ENCODE measurements at places on chromosomes 3 and 15. TPM values are rescaled to one million over a fixed set of nuclear protein-coding genes. Genes with fewer than 3 reads are reported as not detected.

Gene LPP
- polyA plus RNA-seq, result 61.7 TPM

Gene CA12
- polyA plus RNA-seq, result 40.9 TPM

Gene THRB
- polyA plus RNA-seq, result 3.3 TPM

Gene FRMD5
- polyA plus RNA-seq, result 0.35 TPM

Gene TGM5
- polyA plus RNA-seq, result not detected

Gene KBTBD13
- not detected for polyA plus RNA-seq

Gene AMT
- polyA plus RNA-seq, result 1.7 TPM

Gene CPN2
- polyA plus RNA-seq, result not detected

Gene MEIS2
- polyA plus RNA-seq, result 26.2 TPM

Gene HTR3E
- polyA plus RNA-seq, result not detected

Gene HRH1
- polyA plus RNA-seq, result 8.1 TPM

Gene RGMA
- 0.65 TPM for polyA plus RNA-seq

Gene GUCA1C
- polyA plus RNA-seq, result not detected

Gene LDHAL6B
- polyA plus RNA-seq, result 0.25 TPM

DNA sequence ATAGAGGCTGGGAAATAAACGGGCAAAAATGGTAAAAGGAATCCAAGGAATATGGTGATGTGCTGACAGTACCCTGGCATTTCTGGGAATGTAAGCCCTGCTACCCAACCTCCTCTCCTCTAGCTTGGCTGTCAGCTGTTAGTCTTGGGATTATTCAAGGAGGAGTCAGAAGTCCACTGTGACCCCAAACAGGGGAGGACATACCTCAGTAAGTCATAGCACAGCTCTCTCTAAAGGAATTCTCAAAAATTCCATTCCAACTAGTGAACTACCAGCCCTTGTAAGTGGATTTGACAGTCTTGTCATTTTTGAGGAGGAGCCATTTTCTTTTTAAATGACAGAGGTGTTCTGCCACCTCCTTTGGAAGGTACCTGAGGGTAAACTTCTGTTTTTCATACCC is 207.5 kb downstream of the PDCD6IP start:
- peak; percentile 82 for DNase-seq

DNA sequence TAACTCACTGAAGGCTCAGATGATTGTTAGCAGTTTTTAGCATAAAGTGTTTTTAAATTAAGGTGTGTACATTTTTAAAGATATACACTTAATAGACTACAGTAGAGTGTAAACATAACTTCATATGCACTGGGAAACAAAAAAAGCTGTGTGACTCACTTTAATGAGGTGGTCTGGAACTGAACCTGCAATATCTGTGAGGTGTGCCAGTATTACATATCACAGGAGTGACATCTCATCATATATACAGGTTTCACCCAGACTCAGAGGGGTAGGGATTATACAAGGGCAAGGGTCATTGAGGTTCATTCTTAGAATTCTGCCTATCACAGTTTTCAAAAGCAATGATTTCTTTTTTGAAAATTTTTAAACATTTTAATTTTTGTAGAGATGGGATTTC is 7.3 kb upstream of the SNRK start:
- DNase-seq, result no peak

DNA sequence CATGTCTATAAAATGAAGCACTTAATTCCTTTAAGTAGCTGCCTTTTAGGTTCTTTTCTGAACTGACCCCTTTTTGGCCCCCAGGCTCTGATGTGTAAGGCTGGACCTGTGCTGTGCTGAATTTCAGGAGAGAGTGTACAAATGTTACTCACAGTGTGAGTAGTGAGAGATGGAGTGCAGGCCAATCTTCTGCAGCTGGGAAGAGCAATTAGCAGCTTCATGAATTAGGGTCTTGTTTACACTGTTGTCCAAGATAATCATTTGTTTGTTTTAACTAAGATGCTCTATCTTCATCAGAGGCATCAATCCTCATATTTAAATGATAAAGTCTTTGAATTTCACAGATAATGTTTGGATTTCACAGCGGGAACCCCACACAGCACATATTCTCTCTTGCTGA is 19.4 kb downstream of the ARPP21 start:
- no peak for DNase-seq

GRCh38 chr3:41026394-41027177 is 172.7 kb upstream of the CTNNB1 start:
- DNase-seq, result peak; percentile 69

DNA sequence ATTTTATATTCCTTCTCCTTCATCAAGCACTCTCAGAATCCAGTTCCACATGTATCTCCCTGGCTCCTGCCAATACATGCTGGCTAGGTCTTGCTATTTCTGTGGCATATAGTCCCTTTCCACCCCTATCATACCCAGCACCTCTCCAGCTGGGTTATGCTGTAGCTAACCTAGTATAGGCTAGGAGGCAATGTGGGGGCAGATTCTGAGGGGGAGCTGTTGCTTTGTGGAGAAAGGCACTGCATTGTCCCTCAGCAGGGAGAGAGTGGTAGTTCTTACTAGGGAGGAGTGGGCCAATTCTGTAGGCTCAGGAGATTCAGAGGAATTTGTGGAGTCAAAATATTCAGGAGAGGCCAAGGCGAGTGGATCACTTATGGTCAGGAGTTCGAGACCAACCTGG is 39.4 kb upstream of the UBL7 start:
- DNase-seq, result no peak

- DNase-seq, result no peak
These were observed 167.5 kb upstream of the HES1 start for GRCh38 chr3:193968380-193968974.

DNA sequence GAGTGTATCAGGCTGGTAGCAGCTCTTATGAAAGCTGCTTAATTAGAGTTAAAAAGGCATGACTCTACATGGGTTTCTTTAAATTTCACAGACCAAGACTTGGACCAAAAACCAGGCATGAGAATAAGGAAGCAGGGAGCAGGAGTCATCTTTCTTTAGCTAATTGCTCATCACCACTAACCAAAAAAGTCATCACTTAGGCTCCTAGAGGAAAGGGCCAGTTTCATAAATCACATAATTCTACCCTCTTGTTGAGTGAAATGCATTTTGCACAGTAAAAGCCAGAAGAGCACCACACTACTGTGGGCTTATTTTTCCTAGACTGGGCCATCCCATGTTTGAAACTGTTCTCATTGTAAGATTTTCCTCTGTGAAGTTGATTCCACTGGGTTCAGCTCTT is 175.6 kb downstream of the GREM1 start:
- peak; percentile 45 for DNase-seq

GRCh38 chr3:141125351-141125750 is 74.2 kb downstream of the SPSB4 start:
- DNase-seq, result no peak

- DNase-seq, result peak; percentile 92
These were observed 535.1 kb downstream of the NLGN1 start for GRCh38 chr3:173932624-173933023.

DNA sequence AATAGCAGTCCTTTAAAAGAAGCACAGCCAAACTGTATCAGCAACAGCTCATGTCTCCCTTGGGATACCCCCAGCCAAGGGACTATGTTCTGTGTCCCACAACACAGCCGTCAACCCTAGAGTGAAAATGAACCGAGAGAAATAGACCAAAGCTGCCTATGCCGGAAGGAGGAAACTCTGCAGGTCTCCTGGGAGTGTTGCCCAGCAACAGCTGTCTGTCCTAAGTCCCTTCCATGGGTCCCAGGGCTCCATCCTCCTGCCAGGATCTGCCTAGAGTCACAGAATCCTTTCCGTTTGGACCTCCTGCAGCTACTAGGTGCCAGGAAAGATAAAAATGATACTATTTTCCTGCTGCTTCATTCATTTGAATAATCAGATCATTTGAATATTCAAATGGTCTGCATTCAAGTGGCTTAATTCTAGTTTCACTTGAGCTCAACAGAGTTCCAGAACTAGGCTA is 53.1 kb downstream of the TRANK1 start:
- DNase-seq, result no peak

DNA sequence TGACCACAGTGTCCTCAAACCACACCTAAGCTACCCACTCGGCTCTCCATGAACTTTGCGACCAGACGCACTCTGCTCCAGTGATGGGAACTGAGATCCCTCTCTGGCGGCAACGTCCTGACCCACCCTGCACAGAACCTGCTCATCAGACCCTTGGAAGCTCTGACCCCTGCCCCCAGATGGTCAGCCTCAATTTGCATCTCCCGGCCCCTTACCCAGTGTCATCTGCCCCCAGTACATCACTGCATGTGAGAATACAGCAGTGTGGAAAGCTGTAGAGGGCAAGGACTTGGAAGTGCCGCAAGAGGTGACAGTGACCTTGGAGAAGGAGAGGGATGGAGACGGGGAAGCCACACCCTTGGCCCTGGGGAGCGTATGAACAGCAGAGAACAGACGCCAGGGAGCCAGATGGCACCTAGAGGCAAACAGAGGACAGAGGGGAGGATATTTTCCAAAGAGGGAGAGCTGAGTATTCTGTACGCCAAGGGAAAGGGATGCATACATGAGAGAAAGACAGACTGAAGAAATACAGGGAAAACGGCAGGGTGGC is 192.0 kb downstream of the XXYLT1 start:
- DNase-seq, result no peak

GRCh38 chr3:26422415-26422814 is 200.2 kb upstream of the LRRC3B start:
- DNase-seq, result no peak

DNA sequence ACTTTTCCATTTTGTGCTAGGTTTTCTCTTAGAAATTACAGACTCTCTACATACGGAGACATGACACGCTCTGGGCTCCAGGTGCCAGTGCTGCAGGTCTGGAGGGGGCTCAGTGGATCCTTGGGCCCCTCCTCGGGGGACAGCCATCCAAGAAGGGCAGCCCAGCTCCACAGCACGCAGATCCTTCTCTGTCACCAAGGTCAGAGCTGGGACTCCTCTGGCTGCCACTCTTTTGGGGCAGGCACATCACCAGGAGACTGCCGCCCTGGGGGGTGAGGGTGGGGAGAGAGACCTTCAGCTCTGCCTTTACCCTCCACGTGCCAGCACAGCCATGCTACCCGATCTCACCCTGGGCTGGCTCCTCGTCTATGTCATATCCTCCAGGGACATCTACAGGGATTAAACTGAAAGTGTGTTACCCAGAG is 65.6 kb downstream of the ATP10A start:
- peak; percentile 73 for DNase-seq

DNA sequence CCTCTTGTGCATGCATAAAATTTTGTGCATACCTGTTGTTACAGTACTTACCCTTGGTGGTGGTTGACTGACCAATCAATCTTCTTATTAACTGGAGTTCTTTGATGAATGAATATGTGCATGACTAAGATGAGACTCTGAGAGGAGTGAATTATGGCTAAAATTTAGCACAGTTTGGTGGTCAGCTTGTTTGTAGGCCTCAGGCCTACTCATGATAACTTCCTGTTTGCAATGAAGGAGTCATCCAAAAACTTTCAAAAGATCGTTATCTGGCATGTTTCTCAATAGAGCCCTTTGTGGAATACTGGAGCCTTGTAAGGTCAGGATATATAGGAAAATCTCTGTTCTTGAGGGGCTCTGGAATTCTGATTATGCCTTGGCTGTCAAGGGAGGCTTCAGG is 66.5 kb downstream of the LEKR1 start:
- peak; percentile 82 for DNase-seq

DNA sequence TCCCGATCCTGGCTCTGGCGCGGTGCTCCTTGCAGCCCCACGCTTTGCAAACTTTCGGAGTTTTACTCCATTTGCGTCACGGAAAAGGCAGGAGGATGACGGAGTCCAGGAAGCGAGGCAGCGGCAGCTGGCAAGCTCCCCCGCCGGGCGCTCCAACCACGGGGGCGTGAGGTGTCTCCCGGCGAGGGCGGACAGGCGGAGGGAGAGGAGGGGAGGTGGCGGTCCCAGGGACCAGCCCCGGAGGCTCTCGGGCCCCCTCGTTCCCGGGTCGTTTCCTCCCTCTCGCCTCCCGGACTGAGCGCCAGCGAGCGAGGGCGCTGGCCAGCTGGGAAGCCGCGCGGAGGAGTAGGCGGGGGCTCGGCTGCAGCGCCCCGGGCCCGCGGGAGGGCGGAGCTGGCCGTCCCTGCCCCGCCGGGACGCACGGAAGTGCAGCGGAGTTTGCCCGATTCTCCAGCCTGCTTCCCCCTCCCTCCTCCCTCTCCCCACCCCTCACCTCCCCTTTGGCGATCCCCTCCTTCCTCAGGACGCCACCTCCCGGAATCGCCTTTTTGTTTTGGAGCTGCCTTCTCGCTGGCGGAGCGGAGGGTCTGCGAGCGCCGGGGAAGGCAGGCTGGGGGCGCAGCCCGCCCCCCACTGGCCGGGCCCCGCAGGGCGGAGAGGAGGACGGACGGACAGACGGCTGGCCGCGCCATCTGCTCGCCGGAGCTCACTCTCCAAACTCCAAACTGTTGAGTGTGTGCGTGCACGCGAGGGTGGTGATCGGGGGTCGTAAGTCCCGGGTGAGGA is at the start of gene SNX33:
Gene SNX33, plus strand, starts transcription at position 543 of the 786 bp plus-strand sequence. CDS start 1,191 bp downstream, outside the sequence.
- peak; percentile 96 for DNase-seq

DNA sequence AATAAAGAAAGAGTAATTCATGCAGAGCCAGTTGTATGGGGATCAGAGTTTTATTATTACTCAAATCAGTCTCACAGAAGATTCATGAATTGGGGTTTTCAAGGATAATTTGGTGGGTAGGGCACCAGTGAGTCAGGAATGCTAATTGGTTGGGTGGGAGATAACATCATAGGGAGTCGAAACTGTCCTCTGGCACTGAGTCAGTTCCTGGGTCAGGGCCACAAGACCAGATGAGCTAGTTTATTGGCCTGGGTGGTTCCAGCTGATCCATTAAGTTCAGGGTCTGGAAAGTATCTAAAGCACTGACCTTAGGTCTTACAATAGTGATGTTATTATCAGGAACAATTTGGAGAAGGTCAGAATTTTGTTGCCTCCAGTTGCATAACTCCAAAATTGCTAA is 998.6 kb upstream of the EPHA6 start:
- DNase-seq, result no peak

DNA sequence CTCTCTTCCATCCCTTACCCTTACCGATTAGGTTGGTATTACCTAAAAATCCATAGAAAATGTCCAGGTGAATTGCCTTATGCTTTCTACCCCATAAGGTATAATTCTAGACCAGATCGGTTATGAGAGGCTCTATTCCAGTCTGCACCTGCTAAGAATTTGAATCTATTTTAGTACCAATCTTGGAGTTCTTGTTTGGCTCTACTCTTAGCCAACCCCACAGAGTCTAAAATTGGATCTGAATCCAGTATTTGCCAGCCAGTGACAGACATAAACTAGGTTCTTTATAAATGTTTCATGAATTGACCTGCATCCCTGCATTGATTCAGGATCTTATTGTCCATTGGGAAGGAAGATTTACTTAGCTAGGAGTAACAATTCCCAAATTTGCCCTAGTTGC is 6.5 kb downstream of the KLHL24 start:
- DNase-seq, result no peak

DNA sequence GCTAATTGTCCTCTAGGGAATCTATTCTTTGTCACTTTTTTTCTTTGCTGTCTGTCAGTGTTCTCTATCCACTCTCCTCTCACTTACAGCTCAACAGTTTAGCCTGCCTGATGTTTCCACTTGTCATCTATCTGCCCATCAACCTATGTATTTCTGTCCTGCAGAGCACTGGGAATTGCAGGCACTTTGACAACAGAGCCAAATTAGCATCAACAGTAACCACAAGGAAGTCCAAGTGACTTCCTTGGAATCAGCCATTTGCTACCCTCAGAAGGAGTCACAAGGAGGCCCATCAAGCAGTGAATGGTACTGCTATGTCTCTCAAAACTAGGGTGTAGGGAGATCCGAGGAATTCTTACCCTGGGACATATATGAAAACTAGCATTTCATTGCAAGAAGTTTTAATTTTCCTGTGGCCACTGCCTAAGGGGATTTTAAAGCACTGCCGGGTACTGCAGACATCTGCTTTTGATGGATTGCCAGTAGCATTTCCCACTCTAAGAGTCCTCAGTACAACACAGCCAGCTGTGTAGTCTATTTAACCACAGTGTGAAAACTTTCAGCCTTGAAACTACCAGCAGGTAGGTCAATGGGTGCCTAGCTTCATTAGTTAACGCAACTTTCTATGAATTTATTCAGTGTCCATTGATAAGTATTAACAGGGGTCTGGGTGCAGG is 898.8 kb downstream of the NTRK3 start:
- no peak for DNase-seq

All from GM23248 (cell line).